ENCODE measurements at places on chromosomes 4 and X.

GRCh38 chr4:168694667-168695066 lies 197.8 kb downstream of the PALLD start:
- no peak for DNase-seq

DNA sequence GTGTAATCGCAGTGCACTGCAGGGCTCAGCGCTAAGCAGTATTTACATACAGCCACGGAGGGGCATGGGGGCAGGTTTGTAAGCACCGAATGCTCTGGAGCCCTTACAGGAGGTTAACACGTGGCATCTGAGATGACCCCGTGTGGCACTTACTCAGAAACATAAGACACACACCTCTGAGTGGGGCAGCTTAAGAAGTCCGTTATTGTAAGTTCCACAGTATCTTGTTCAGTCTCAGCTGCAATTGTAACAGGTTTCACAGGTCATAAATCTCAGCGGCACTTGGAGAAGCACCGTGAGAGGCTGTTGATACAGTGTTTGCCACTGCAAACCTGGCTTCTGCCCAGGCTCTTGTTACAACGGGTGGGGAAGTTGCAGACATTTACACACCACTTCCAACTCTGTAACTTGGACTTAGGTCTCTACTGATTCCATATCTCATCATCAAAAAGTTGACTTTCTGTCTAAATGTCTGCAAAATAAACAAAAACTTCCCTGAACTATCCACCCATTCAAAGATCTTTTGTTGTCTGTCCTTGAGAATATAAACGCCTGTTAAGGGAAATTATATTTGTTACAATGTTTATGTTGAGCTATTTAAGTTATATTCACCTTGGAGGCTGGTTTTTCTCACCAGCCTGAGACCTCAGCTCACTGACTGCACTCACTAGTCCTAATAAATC lies 10.3 kb downstream of the CPLX1 start:
- no peak for DNase-seq

DNA sequence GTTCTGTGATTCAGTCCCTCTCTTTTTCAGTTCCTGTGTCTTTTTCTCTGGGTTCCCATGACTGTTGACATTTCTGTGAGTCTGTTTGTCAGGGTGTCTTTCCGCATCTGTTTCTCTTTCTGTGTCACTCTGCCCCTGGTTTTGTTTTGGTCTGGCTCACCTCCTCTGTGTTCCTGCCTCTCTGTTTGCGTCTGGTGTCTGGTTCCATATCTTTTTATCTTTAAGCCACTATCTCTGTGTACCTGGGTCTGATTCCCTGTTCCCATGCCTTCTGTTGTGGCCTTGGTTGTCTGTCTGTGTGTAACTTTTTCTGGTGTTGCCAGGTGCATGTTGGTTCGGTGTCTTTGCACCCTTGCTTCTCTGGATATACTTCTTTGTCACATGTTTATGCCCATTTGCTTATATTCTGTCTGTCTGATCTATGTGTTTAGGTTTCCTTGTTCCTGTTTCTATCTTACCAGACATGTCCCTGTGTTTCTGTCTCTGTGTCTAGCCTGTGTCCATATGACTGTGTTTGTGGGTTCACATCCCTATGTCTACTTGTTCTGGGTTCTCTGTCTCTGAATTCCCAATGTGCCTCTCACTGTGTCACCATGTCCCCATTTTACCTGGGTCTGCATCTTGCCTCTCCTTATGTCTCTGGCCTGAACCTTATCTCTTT lies 50.2 kb downstream of the ITIH6 start:
- DNase-seq: no peak

GRCh38 chr4:94523617-94524016 lies 71.9 kb downstream of the PDLIM5 start:
- DNase-seq: no peak

DNA sequence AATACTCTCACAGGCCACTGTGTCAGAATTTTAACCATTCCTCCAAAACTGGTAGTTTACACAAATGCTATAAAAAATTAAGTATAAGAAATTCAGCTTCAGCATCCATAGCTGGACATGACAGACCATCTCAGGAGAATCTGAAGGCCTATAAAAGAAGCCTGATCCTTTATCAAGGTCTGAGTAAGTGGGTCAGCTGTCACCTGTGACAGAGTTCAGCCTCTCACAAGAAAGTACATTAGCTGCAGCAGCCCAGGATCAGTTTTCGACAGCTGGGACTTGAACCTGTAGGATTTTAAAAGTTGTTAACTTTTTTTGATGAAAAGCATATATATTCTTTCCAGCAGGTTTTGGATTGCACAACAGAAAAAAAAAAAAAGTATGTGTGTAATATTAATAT lies 60.7 kb downstream of the PPP3CA start:
- DNase-seq: no peak

GRCh38 chrX:120732461-120732860 lies 102.6 kb upstream of the C1GALT1C1 start:
- no peak for DNase-seq

GRCh38 chr4:159429693-159430035 lies 326.8 kb downstream of the RAPGEF2 start:
- DNase-seq: no peak

- no peak for DNase-seq
Observed at GRCh38 chr4:105496899-105497298, 23.0 kb upstream of the PPA2 start.

DNA sequence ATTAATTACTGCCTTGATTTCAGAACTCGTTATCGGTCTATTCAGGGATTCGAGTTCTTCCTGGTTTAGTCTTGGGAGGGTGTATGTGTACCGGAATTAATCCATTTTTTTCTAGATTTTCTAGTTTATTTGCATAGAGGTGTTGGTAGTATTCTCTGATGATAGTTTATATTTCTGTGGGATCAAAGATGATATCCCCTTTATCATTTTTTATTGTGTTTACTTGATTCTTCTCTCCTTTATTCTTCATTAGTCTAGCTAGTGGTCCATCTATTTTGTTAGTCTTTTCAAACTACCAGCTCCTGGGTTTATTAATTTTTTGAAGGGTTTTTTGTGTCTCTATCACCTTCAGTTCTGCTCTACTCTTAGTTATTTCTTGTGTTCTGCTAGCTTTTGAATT lies 32.1 kb downstream of the CDX4 start:
- no peak for DNase-seq

DNA sequence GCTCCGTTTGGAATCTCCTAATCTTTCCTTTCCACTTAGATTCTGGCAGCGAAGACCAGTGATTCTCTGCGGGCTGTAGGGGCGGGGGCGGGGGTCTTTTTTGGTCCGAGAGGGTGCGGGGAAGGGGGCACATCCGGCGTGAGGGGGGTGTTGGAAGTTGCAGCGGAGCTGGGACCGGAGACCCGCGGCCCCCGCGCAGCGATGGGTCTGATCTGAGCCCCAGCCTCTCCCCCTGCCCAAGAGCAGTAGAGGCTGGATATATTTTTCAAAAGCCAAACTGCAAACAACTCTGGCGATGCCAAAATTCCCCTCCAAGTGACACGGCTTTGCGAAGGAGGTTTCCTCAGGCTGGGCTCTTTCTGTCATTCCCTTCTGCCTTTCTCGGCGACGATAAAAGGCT lies 355 bp downstream of the GRID2 start:
- DNase-seq: no peak

DNA sequence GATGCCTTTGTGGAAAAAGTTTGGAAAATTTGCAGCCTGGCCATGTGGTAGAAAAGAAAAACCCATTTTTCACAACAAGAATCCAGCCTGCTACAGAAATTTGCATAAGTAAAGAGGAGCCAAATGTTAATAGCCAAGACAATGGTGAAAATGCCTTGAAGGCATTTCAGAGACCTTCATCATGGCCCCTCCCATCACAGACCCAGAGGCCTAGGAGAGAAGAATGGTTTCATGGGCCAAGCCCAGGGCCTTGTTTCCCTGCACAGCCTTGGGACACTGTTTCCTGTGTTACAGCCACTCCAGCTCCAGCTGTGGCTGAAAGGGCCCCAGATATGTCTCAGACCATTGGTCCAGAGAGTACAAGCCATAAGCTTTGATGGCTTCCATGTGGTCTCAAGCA lies 101.4 kb upstream of the LINC00632 start:
- no peak for DNase-seq

- DNase-seq: no peak
Observed at GRCh38 chr4:102592256-102592655, 91.1 kb downstream of the NFKB1 start.

GRCh38 chr4:6190486-6190885 lies 9.9 kb downstream of the JAKMIP1 start:
- no peak for DNase-seq

GRCh38 chr4:5782829-5783476 lies 72.0 kb downstream of the EVC start:
- no peak for DNase-seq

DNA sequence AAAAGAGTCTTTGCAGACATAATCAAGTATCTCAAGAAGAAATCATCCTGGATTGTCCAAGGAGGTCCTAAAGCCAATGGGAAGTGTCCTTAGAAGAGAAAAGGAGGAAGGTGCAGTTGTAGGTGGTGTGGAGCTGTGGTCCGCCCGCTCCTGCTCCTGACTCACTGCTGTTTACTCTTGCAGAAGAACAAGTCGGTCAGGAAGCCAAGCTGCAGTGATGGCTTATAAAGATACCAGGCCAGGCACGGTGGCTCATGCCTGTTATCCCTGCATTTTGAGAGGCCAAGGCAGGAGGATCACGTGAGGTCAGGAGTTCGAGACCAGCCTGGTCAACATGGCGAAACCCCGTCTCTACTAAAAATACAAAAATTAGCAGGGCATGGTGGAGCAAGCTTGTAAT lies 66.4 kb upstream of the ATP6AP2 start:
- DNase-seq: no peak

- DNase-seq: no peak
Observed at GRCh38 chr4:62133977-62134376, 933.9 kb downstream of the ADGRL3 start.

DNA sequence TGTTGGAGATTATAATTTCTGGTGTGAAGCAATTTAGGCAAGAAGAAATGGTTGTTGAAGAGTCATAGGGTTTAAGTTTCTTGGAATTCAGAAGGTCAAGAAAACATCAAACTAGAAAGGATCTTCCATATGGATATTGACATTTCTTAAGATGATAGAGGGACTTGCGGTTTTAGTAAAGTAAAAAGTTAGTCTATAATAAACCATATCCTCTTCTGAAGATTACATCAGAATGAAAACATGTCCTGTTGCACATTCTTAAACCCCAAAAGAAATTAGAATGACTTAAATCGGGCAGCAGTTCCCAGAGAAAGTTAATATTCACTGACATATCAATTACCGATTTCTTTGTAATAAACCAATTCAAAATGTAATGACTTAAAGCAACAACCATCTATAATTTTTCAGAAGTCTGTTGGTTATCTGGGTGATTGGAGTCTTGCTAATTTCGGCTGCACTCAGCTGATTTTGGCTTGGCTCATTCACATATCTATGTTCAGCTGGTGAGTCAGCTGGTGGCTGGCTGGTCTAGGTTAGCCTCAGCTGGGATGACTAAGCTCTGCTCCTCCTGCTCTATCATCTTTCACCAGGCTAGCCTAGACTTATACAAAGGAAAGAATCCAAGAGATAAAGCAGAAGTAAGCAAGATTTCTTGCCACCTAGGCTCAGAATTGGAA lies 24.4 kb upstream of the DYNLT3 start:
- DNase-seq: no peak

DNA sequence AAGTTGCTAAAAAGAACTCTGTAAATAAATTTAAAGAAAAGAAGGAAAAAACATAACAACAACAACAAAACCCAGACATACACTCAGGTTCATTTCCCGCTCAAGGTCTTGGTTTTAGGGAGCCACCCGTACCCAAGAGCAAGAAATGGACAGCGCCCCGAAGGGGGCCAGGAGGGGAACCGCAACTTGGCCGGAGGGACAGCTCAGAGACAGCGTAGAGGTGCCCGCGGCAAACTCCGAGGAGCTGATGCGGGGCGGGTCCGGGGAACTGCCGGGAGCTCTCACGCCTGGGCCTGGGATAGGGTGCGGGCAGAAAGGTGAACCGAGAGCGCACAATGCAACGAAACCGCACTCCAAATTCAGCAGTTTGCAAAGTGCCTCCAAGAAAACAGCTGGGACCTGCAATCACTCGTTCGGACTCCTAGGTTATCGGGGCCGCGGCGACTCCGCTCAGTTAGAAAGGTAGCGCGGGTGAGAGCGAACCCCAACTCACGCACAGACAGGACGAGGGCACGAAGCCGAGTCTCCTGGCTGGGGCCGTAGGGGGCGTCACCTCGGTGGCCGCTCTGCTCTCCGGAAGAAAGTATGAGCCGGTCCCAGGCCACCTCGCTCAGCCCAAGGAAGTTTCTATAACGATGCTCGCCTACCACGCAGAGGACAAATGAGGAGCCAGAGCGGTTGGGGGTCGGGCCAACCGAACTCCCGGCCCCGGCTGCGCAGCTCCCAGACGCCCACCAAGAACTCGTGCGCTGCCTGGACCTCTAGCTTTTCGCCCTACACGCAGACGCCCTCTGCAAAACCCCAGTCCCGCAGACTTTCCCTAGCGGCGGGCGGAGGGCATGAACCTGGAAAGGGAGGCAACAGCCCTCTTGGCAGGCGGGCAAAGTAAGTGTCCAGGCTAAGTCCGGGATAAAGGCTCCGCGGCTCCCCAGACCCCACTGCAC lies 1.4 kb downstream of the NDNF start:
- DNase-seq: no peak

DNA sequence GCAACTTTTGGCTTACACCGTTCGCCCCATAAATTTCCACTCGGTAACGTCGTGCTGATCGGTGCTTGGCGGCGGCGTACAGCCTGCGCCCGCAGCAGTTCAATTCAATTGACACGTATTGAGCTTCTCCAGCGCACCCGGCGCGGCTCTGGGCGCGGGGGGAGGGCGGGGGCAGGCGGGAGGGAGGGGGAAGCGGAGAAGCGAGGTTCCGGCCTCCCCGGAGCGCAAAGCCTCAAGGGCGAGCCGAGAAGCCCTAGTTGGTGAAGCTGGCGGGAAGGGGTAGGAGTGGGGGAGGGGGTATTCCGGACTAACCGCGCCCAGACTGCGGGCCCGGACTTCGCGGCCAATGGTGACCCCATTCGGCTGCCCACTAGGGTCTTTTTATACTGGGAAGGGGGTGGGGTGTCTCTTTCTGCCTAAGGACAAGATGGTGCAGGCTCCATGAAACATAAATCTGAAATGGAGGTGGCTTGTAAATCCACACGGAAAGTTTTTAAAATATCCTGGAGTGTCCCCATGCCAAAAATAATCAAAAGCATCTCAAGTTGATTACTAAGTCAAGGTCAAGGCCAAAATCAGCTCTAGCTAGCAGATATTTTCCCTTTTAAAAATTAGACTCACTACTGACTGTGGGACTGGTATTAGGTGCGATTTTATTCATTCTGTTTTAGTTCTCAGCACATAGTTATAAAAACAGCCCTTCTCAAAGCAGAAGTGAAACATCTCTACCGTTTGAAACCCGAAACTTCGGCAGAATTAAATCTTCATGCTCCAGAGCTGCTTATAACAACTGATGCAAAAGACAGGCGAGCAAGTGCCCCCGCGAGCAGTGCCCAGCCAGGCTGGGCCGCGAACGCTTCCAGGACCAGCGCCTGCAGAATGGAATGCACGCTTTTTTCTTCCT lies 1.5 kb upstream of the BCOR start:
- DNase-seq: no peak
